Stimulated activated CD4-positive, alpha-beta T cell treated with anti-CD3 and anti-CD28 coated beads, Interleukin-1b, Interleukin-23, amount 100 ng/mL, for 4 hours (primary cell): ENCODE measurements at places on chromosomes 11 and 22.
A peak's percentile ranks its signal among the peaks of the same experiment; 100 is the strongest.

GRCh38 chr11:119100246-119100970 is 1.2 kb downstream of the DPAGT1 start:
- DNase-seq, result no peak

DNA sequence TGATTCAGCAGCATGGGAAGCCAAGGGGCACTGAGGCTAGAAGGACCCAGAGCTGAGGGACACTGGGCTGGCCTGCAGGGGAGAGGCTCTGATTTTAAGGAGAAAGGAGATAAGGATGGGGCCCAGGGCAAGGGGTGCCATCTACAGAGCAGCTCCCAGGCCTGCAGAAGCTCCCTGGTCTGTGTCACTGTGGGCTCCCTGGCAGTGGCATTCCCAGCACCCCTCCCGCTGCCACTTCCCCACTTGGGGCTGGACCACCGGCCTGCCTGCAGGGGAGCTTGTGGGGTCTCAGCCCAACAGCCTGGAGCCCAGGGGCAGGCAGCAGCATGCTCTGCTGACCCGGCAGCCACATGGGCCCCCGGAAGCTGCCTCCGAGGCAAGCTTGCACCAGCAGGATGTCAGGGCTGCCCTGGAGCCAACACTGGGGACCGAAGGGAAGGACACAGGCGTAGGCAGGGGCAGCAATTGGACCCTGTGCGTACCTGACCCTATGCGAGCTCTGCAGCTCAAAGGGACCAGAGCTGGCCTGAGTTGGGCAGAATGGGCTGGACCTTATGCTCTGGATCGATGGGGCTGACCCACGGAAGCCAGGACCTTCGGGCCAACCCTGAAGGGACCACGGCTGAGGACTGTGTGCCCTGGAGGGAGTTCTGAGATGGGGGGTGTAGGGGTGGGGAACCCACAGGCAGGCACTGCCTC is 35.4 kb upstream of the WNT7B start:
- DNase-seq, result no peak

DNA sequence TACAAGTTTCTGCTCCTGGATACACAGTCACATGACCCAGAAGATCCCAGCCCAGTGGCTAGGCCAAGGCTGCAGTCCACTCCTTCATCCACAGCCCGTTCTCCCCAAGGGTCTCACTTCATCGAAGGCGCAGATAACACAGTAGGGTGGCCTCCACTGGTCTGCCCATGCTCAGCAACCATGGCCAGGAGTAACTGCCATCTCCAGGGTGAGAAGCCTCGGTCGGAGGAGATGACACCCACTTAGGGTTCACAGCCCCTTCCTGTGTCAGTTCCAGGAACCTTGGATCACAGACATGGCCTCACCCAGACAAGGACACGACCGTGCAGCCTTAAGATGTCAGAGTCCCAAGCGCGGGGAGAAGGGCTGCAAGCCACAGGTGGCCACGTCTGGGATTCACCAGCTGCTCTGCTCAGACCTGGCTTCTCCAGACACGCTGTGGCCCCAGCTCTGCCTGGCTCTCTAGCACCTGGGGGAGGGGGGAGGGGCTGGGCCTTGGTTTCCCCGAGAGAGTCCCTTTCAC is 2.6 kb downstream of the BET1L start:
- DNase-seq, result no peak

GRCh38 chr11:102171101-102171500 is 60.9 kb downstream of the YAP1 start:
- DNase-seq, result no peak

- peak; percentile 49 for DNase-seq
Observed at GRCh38 chr11:118051611-118052461, 25.0 kb upstream of the TMPRSS4 start.

- no peak for DNase-seq
Observed at GRCh38 chr11:57336111-57336666, 497 bp upstream of the SSRP1 start.

DNA sequence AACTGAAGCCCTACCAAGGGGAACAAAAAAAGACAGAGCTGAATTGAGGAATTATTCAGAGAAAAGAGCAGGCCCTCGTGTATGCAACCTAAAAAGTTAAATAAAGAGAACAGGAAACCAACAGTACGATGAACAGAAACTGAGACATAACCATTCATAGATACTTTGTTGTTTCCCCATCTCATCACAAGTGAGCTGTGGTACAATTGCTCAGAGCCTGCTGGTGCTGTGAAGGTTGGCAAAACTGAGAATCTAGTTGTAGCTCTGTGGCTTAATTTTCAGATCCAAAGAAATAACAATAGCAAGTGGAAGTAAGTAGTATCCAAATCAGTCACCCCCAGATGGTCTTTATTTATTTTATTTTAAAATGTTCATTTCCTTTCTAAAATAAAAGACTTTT is 37.7 kb upstream of the BLID start:
- DNase-seq, result no peak

DNA sequence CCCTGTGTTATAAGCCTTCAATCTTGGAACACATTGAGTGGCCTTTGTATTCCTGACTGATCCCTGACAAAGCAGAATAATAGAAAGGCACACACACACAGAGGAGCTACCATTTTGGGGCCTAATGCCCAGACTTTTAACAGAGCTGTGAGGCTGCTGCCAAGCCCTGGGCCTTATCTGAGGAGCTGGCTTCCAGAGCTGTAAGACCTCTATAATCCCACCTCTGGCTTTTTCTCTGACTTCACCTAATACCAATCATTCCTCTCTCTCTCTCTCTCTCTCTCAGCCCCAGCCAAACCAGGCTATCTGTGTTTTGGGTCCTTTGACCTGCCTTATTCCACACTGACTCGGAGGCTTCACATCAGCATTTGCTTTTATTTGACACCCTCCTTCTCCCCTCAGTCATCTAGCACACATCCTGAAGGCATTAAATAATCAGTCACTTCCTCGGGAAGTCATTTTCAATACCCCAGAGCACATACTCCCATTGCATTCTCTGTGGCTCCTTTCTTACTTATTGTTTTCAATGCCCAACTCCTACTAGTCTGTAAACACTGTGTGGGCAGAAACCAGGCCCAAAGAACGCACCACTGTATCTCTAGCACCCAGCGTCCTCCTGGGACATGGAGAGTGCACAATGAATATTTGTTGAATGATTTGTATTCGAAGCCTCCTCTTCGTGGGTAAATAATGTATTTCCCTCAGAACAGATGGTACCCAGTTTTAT is 21.2 kb upstream of the TRIM44 start:
- DNase-seq, result no peak

DNA sequence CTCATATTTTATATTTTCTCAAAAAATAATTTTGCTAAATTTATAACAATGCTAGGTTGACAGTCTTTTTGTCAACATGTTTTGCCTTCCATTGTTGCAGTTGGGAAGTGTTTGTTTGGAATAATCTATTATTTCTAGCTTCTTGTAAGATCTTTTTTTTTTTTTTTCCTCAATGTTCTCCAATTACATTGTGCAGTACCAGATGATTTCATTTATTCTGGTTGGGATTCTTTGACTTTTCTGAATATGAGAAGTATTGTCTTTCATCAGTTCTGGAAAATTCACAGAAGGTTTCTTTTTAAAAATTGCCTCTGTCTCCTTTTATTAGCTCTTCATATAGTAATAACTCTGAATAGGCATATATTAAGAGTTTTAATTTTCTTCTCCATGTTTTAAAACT is 245.4 kb downstream of the DYNC2H1 start:
- no peak for DNase-seq

DNA sequence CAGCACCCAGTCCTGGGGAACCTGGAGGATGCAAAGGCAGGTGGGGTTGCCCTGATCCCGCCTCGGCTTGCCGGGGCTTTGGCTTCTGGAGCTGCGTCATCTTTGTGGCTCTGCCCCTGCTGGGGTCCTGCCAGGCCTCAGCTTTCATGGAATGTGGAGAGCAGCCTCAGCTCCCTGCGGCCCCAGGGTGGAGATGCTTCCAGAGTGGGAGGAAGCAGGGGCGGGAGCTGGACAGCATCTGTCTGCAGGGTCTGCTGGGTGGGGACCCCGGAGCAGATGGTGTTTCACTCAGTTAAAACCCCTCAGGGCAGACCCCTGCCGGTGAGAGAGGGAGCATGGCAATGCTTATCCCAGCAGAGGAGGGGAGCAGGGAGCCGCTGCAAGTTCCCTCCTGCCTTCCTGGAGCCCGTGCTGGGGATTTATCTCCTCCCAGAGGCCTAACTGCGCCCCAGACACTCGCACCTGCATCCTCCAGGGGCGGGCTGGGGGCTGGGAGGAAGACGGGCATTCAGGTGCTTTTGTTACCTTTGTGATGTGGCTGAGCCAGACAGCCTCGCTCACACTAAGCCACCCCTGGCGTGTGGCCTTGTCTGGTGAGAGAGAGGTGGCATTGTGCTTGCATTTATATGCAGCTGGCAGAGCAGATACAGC is 15.7 kb downstream of the GRIK4 start:
- DNase-seq, result no peak

DNA sequence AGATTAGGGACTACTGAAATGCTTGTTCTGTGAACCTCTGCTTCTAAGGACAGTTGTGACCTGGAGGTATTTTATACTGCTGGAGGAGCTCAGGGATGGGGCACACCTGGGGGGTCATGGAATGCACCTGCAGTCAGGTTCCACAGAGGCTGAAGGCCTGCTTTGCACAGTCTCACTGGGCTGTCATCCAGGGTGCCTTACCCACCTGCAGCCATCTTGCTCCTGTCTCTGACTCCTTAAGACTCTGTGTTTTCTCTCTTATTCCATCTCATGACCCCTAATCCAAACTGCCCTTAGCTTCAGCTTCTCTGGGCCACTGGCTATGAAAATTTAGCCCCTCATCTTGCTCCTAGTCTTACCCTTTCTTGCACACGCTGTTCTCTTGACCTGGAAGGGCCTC is 127.0 kb upstream of the SNX19 start:
- DNase-seq, result no peak

- no peak for DNase-seq
Observed at GRCh38 chr11:10857459-10857708, 469 bp downstream of the ZBED5 start.

DNA sequence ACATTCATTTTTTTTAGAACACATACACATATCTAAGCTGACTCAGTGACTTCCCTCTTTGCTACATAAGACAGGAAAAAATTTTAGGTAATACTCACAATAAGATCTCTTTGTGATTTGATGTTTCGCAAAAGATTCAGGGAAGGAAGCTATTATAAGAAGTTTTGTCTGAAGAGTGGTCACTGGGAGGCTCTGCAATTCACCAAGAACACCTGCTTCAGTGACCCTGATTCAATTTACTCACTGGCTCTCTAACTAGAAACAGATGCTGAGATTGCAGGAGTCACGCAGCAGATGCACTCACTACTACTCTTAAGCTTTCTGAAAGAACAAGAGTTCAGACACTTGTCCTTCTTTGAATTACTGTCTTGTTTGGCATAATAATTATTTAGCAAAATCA is 193.6 kb upstream of the DDI1 start:
- no peak for DNase-seq

DNA sequence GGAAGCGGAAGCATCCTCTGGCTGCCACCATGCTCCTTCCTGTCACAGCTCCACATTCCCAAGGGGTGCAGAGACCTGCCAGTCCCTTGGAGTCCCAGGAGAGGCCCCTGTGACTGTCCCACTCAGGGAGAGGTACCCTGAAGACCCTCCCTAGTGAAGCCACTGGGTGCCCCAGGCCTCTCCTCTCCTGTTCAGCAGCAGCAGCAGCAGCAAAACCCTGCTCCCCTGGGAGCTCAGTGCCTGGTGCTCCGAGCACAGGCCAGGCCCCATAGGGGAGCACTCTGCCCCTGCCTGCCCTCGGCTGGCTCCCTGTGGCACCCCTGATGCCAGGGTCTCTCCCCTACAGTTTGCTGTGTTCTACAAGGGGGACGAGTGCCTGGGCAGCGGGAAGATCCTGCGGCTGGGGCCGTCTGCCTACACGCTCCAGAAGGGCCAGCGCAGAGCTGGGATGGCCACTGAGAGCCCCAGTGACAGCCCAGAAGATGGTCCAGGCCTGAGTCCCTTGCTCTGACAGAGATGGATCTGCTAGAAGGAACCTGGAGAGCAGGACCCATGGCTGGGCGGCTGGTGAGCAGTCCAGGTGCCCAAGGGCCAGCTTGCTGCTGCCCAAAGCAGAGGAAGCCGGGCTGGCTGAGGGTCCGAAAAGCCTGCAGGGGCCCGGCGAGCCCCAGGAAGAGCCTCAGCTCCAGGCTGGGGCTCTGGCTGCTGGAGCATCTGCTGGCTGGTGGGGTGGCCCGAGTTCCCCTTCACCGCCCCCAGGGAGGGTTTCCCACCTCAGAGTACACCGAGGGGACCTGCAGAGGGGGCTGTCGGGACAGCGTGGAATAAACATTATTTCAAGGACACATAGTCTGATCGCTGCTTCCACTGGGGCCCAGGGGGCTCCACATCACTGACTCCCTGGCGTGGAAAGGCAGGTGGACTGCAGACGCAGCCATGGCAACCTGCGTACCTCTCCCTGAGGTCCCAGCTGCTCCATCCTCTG is 21.3 kb downstream of the TRMU start:
- no peak for DNase-seq

DNA sequence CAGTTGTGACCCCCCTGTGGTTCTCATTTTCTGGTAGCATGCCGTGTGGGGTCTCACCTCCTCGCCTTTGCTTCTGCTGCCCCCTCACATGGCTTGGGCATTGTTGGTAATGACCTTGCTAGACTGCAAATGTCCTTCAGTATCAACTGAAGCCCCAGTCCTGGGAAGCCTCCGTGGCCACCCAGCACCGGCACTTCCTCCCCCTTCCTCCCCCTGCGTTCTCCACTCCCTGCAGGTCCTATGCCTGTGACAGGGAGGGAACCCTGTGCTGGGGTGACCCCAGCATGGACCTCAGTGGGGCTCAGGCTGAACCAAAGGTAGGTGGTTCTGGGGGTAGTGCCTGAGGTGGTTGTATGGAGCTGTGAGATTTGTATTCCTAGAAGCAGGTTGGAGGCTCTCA is 5.9 kb downstream of the ST3GAL4 start:
- DNase-seq, result no peak

DNA sequence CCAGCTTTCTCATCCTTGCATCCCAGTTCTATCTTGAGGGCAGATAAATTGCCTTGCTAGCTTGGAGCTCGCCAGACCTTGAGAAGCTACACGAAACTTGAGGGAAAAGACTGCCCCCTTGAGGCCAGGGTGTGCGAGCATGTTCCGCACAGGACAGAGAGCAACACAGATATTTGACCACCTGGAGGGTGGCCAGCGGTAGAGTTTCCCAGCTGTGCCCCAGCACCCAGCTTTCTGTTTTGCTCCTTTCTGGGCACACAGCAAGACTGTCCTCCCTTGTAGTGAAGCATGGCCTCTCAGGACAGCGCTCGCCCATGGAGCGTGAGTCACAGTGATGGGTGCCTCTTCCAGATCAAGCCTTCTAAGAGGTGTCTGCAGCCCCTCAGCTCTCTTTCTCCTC is 23.5 kb downstream of the SPATA19 start:
- no peak for DNase-seq

- no peak for DNase-seq
Observed at GRCh38 chr11:35851342-35851741, 92.5 kb upstream of the LDLRAD3 start.

GRCh38 chr11:1118755-1119603 is 38.8 kb upstream of the MUC5AC start:
- no peak for DNase-seq
